ENCODE measurements at places on chromosomes 13 and 19.
A peak's percentile ranks its signal among the peaks of the same experiment; 100 is the strongest.

GRCh38 chr13:36918246-36919131 is 1.5 kb downstream of the SMAD9 start:
- no peak for DNase-seq

DNA sequence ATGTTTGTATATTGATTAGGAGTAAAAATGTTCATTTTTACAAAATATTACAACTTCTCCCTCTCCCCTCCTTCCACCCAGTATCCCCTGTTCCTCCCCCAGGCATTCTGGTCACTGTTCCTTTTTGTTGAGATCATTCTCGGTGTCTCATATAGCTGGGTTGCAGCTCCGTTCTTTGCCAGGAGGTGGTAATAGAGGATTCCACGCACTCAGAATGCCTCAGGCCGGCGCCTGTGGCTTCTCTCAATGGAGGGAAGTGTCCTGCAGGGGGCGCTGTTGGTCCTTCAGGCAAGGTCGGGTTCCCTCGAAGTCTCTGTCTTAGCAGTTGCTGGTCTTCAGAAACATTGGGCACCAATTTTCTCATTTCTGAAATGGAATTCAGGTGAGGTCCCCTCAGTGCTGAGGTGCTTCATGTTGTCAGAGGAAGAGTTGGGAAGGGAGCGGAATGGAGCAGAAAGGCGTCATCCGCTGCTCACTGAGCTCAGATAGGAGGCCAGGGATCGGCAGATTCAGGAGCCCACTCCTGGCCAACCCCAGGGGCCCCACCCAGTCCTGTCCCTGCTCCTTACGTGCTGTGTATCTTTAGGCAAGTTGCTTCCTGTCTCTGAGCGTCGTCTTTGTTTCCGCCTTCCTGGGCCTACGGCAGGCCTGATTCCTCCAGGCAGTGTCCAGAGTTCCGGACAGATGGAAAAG is 10.3 kb upstream of the GARIN5A start:
- DNase-seq = no peak

DNA sequence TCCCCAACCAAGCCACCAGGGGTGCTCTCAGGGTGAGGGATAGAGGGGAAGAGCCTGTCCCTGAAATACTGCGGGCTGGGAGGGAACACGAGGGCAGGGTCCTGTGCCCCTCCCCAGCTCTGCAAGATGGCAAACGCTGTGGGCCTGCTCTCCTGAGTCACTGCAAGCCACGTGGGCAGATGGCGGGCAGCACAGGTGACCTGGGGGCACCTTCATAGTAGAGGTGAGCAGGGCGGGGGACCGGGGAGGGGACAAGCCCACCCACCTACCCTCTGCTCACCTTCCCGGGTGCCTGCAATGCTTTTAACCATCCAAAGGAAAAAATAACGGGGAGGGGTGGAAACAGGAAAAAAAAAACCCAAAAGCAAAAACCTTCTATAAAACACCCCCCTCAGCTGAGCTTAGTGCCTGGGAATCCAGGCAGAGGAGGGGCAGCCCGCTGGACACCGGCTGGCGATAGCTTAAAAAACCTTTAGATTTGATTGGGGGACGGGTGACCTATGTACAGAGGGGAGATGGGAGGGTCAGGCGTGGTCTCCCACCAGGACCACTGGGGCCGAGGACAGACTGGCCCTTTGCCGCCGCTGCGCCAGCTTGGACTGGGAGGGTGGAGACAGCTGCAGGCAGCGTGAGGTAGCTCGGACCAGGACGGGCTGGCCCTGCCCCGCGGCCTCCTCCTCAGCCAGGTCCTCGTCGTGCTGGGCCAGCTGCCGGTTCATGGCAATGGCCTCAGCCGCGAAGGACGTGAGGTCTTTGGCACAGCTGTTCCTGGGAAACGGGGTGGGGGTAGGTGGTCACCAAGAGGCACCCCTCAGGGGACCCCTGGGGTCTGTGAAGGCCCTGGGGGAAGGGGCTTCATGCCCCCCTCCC is 11.7 kb downstream of the MKNK2 start:
- DNase-seq = no peak

GRCh38 chr13:43544011-43544410 is 242.8 kb downstream of the ENOX1 start:
- DNase-seq = no peak

GRCh38 chr13:91400063-91400399 is 1.6 kb downstream of the GPC5 start:
- no peak for DNase-seq

DNA sequence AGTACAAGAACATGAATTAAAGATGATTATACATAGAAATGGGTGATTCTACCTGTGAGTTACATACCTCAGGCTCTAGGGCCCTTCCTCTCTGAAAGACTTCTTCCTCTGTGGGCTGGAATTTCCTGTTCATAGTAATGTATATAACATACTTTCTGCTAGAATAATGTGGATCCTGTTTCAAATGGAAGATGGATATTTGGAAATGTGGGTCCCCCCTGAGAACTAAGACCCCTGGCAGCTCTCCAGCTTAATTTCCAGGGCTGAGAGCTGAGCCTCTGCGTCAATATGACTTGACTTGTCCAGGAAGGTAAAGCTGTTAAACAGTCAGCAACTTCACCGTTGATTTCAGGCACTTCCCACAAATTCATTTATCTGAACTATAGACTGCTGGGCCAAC is 296.3 kb downstream of the NALCN start:
- no peak for DNase-seq

- no peak for DNase-seq
Measured at GRCh38 chr13:25422153-25422552, 50.4 kb downstream of the ATP8A2 start.

DNA sequence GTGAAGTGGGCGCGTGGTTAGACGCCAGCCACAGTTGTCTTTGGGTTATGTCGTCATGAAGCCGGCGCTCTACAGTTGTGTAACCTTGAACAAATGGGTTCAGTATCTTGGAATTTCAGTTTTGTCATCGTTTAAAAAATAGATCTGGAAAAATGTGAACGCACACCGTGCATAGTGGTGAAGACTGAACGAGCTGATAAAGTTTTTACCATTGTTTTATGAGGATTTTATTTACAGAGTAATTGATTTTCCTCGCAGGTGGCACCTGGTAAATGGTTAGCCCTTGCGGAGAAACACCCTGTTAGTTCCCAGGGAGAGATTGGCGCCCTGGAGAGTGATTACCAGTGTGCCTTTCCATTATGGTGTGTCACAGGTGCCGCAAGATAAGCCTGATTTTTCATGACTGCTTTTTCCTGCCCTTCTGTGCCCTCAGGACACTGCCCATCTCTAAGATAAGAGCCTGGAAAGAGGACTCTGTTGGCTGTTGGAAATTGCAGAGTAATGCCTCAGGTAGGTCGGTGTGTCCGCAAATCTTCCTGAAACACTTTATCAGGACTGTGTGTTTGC is 577 bp downstream of the ZNF181 start:
- peak; percentile 57 for DNase-seq

DNA sequence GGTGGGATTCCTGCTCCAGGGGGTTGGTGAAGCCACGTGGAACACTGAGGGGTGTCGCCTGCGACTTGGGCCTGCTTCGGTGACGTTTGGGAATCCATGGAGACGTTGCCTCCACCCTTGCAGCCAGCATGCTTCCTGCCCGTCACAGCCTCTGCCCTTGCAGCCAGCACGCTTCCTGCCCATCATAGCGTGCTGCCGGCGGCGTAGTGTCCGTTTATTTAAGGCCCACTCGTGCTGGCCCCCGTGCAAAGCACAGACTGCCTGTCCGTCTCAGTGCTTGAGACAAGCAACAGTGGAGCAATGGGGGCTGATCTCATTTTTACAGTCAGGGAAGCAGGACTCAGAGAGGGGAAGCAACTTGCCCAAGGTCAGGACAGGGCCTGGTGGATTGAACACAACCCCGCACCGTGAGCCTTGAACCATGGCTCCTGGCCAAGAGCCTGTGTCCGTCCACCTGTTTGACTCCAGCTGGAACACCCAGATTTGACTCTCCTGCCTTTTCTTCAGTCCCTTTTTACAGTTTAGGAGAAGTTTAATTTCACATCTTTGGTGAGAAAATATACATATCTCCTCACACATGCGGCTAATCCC is 149.6 kb downstream of the TEX29 start:
- no peak for DNase-seq

GRCh38 chr13:27353708-27354107 is 70.7 kb upstream of the GTF3A start:
- no peak for DNase-seq

- no peak for DNase-seq
Measured at GRCh38 chr13:107742544-107742943, 472.8 kb downstream of the LIG4 start.

DNA sequence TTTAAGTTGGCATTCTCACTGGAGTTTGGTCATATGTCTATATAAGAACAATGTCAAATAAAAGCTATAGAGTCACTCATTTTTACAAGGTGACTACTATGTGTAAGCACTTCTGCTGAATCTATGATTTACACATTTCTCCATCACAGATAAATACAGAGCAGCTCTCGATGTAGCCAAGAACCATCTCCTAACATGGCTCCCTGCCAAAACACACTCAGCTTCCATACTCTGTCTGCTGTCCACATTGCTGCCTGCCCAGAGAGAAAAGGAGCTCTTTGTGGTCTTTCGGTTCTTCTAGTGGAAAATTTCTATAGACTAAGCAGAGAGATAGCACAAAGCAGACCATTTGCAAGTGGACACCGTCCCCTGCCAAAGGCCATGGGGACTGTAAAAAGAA is 190.9 kb upstream of the KLF12 start:
- no peak for DNase-seq

- DNase-seq = no peak
Measured at GRCh38 chr19:5536337-5536894, 31.3 kb downstream of the TINCR start.

DNA sequence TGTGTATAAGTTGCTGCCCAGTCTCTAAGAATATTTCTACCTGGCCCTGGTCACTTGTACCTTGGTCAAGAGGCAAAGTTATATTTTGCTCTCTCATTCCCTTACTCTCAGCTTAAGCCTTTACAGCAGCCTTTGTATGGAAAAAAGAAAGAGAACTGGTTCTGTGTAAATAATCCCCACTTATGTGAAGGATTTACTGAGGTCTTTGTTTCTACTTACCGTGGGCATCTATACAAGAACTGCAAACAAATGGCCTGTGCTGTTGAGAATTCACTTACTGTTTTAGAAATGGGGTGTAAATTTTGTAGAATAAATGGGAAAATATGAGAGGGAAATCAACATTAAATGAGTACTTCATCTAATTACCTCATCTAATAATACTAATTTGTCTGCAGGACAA is 267.4 kb downstream of the PCDH20 start:
- DNase-seq = no peak

Measured in bone marrow (tissue), 2 donors.